ENCODE measurements at places on chromosomes 2 and 18.
A peak's percentile ranks its signal among the peaks of the same experiment; 100 is the strongest.

DNA sequence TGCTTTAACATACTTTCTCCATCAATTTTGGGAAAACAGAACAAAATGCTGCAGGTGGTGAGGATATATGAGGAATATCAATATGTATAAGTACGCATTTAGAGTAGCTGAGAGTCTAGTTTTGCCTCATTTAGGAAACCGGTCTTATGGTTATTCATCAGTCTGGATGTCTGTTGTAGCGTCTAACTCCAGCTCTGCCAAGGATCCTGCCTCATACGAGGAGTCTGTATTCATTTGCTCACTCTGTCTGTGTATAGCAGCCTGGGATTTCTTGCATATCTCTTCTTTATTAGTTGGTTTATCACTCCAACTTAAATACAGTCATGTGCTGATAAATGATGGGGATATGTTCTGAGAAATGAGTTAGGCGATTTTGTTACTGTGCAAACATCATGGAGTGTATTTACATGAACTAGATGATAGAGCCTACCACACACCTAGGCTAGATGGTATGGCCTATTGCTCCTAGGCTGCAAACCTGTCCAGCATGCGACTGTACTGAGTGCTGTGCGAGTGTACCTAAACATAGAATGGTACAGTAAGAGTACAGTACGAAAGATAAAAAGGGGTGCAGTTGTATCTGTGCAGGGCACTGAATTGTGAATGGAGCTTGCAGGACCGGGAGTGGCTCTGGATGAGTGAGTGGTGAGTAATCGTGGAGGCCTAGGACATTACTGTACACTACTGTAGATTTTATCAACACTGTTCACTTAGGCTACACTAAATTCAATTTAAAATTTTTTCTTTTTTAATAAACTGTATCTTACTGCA lies 148.1 kb downstream of the ZNF407 start:
- DNase-seq, result no peak

DNA sequence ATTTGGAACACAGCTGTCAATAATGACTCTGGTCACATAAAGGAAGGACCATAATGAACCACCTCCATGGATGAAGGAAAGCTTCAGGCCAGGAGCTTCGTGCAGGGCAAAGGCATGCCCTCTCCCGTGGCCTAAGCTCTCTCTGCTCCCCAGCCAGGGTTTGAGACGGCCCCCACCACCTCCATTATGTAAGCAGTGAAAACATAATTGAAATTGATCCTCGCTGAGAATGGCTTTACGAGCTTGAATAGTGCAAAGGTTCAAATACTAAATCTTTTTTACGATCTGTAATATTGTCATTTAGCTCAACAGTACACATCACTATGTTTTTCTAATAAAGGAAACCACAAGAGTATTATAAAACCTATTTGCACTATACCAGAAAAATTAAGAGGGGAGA lies 5.2 kb upstream of the EDAR start:
- DNase-seq, result no peak

GRCh38 chr2:30257266-30258214 lies 26.2 kb downstream of the LBH start:
- DNase-seq, result peak; percentile 33

- no peak for DNase-seq
Measured at GRCh38 chr18:75790111-75790510, 362.6 kb upstream of the SMIM21 start.

GRCh38 chr2:226440127-226440918 lies 359.3 kb downstream of the IRS1 start:
- no peak for DNase-seq

GRCh38 chr2:151756820-151757219 lies 22.5 kb upstream of the NEB start:
- no peak for DNase-seq

DNA sequence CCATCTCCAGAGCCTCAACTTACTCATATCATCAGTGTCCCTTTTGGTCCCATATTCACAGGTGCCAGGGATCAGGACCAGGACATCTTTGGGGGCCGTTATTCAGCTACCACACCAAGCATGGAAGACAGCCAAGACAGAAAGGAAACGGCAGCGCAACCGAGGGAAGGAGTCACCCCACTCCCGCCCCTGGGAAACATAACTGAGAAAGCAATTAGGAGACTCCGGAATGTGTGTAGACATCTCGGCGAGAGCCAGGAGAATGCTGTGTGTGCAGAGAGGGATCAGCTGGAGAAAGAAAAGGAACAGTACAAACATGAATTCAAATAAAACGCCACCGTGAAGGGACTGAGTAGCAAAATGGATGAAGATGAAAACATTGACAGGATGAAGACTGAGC lies 13.4 kb upstream of the BOK start:
- DNase-seq, result no peak

DNA sequence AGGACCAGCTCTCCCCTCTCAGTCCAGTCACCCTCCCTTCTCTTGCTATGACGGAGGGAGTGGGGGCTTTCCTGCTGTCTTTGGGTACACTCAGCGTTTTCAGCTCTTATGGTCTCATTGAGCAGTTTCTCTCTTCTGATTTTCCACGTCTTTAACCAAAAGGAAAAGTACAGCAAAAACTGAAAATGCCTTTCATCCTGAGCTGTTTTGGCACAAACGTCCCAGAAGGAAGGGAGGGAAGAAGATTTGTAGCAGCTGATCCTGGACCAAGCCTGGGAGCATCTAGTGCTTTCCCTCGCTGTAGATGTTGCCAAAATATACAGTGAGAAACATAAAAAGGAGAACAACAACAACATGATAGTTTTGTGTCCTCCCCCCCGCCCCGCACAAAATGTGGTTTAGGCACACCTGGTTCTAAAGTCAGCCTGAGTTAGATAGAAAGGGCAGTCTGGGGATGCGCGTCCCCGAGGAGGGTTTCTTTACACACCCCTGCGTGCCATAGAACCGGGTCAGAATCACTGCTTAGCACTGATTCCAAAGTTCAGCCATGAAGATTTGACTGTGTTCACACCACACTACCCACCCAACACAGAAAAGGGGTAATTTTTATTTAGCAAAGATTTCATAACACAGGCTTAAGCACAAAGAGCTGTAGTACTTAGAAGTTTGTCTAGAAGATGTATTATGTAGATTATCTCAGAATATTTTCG lies 53.4 kb downstream of the SLC40A1 start:
- DNase-seq, result no peak

DNA sequence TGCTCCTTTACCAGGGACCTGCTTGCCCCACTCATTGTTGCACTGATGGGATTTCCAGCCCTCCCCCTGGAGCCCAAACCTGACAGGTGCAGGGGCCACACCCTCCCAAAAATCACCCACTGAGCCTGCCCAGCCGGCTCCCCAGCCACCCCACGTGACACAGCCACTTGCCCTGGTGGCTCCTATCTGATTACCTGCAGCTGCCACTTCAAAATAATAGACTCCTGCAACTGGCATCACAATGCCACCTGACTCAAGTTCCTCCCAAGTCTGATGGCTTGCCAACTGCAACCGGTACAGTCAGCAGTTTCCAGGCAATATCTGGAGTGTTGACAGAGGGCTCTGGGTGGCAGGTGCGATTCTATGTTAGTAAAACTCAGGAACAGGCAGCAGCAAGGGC lies 66.2 kb downstream of the CRACDL start:
- no peak for DNase-seq

DNA sequence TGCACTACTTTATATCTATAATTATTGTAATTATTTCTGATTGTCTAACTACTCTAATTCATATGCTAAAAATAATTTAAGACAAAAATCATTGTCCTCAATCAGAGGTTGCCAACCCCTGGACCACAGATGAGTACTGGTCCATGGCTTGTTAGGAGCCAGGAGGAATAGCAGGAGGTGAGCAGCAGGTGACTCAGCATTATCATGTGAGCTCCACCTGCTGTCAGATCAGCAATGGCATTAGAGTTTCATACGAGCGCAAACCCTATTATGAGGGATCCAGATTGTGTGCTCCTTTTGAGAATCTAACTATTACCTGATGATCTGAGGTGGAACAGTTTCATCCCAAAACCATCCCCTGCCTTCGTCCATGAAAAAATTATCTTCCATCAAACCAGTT lies 1434.4 kb downstream of the LRP1B start:
- no peak for DNase-seq

- no peak for DNase-seq
Measured at GRCh38 chr2:1709946-1710560, 34.3 kb downstream of the PXDN start.

DNA sequence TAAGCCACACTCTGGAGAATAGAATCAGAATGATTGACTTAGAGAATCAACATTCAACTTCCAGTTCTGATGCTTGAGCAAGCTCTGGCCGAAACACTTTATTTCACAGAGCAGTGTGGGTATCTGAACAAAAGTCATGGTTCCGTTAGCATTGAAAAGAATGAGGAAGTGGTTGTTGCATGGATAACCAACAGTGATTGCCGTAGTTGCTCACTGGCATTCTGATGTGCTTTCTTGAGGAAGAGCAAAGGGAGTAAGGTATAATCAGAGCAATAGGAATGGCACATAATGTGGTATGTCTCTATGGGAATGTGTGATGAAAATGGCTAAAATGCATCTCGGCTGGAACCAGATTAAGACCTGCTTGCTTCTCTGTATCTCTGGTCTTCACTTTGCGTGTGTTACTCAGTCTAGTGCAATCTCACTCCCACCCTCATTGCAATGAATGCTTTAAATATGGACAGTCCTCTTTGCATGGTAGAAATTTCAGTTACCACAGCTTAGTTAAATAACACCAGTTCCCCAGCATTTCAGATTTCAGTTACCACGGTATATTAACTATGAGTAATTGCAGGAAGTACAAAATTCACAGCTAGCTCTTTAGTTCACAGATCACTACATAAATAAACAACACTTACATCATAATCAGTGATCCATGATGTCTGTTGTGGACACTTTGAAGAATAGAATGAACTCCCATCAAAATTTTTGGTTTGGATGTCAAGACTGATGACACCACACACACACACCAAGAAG lies 7.8 kb upstream of the RAB12 start:
- DNase-seq, result no peak

GRCh38 chr18:72410399-72410798 lies 133.7 kb downstream of the CBLN2 start:
- DNase-seq, result no peak

DNA sequence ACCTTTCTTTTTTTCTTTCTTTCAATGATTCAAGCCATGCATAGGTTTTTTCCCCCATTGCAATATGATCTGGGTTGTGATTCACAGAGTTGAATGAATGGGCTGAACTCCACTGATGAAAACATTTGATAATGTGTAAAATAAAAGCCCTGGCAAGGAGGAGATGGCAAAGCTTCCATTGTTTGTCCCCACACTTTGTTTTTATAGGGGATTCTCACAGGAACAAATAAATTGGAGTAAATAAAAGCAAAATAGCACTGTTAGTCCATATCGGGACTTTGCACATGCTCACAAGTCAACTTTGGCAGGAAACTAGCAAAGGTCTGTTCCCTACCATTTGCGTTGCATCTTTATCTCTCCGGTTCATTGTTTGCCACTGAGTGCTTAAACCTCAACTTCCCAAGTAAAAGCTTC lies 55.7 kb downstream of the MEIS1 start:
- DNase-seq, result no peak

GRCh38 chr2:123913143-123913735 lies 111.8 kb upstream of the CNTNAP5 start:
- DNase-seq, result no peak

DNA sequence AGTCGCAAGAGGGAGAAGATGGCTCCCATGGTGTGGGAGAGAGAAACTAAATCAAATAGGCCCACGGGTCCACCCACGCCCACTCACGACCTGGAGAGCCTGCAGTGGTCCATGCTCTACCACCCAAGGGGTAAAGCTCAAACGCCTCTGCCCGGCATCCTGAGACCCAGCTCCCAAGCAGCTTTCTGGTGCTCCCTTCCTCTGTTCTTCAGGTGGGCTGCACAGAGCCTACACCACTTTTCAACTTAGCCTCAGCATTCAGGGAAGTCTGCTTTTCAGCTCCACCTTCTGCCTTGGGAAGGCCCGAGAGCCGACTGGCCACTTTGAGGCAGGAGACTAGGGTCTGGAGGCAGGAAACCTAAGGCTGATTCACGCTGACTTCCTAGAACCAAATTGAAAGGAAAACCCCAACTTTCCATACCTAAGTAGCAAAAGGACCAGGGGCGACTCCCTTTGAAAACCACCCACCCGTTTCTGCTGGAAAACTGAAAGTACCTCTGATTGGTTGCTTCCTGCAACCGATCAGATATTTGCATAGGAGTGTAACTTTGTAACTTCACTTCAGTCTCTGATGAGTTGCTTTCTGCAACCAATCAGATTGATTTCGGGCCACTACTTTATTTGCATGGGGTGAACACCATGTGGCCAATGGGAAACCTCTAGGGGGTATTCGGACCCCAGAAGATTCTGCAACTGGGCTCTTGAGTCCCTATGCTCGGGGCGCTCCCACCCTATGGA lies 26.8 kb upstream of the SPATA3 start:
- no peak for DNase-seq

- no peak for DNase-seq
Measured at GRCh38 chr18:48713309-48713708, 174.5 kb downstream of the CTIF start.
